Cardiac muscle cell (in vitro differentiated cells and primary cell): ENCODE measurements at places on chromosomes 2 and 18.

DNA sequence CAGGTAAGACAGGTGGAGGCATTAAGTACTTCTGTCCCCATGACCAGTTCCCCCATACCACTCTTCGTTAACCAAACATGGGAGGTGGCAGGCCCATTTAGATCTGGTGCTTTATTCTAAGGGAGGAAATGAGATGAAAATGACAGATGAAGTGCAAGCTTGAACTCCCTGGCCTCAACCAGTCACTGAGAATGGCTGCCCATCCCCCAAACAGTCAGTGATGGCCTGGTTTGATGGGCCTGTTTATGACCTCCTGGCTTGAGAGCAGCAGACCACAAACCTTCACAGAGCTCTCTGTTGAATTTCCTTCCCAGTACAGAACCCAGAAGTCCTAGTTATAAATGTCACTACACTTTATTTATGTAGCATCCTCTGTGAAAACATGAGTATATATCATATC is 31.1 kb downstream of the EPAS1 start:
- peaks cover 17% of the 10 kb centered on the region for H3K4me1 ChIP-seq
- H3K27ac ChIP-seq: no peak overlapping the region
- H3K36me3 ChIP-seq: no peaks in the 10 kb centered on the region

DNA sequence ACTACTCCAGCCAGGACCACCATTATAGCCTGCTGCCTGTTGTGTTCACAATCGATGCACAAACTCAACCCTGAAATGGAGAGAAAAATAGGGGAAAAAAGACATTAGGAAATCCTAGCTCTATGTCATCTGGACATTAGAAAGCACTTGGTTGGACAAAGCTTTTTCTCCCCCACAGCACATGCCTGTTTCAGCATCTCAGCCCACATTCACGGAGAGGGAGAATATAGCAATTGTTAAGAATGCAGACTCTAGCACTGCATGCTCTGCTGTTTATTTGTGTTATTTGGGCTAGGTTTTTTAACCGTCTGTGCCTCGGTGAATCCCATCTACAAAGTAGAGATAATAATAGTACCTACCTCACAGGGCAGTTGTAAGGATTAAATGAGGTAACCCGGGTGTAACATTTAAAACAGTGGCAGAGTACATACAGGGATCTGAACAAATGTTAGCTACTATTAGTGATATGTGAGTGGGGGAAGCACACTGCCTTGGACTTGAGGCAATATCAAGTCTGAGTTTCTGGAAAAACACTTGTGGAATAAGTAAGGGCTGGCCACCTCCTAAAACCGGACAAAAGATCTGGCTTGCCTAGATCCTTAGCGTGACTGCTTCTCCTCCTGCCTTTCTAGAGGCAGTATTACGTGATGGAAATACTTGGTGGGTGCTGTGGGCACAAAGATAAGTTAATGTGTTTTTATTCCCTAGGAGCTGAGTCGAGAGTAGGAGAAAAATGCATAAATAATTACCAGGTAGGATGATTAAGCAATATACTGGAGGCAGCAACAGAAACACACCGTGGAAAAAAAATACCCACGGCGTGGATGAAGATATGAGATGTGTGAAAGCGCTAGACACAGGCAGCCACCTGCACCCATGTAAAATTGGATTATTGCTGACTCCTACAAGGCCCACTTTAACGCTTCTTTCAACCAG is 1.0 kb upstream of the PPP1CB start:
- peak overlapping the region; percentile 85 for H3K4me3 ChIP-seq
- H3K4me1 ChIP-seq: peaks cover 24% of the 10 kb centered on the region
- DNase-seq: peak; percentile 8
- H3K27ac ChIP-seq: peak overlapping the region; percentile 98
- no peaks in the 10 kb centered on the region for H3K27me3 ChIP-seq
- no peaks in the 10 kb centered on the region for H3K36me3 ChIP-seq

GRCh38 chr2:181517685-181518301 is 60.6 kb downstream of the ITGA4 start:
- no peaks in the 10 kb centered on the region for H3K4me1 ChIP-seq
- peak; percentile 3 for DNase-seq
- H3K27ac ChIP-seq: no peak overlapping the region
- no peak overlapping the region for H3K4me3 ChIP-seq
- H3K27me3 ChIP-seq: no peaks in the 10 kb centered on the region

- no peaks in the 10 kb centered on the region for H3K27me3 ChIP-seq
- no peak overlapping the region for H3K27ac ChIP-seq
- no peaks in the 10 kb centered on the region for H3K36me3 ChIP-seq
- DNase-seq: no peak
Observed at GRCh38 chr2:152462120-152462519, 127.1 kb downstream of the FMNL2 start.

DNA sequence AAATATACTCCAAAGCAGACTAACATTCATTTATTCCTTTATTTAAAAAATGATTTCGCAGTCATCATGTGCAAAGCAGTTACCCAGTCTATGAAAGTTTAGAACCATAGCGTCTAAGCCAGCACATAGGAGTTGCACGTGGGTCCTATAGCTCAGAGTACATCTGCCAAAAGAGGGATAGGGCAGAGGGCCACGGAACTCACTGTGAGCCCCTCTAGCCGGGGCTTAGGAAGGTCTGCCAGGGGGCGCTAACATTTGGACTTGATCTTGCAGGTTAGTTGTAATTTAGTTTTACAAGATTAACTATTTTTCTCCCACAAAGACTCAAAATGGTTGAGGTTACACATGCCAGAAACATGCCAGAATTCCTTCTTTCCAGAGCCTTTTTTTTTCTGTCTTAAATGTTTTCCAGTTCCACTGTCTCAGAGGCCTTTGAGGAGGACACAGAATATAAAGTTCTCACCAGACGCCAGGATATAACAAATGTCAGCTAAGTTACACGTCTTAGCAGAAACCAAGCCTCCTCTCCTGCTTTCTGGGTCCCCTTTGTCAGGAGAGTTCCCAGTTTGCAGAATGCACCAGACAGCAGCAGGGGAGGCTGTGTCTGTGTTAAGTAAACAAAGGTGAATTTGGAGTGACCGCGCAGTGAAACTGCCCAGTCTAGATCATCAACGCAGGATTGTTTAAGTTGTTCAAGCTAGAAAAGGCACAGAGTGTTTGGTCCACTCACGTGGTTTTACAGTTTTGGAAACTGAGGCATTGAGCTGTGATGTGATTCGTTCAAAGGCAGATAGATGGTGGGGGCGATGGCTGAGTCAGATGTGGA is 292.0 kb downstream of the PRKCE start:
- H3K27me3 ChIP-seq: no peaks in the 10 kb centered on the region
- no peak for DNase-seq
- H3K4me3 ChIP-seq: no peak overlapping the region
- H3K36me3 ChIP-seq: no peaks in the 10 kb centered on the region
- H3K4me1 ChIP-seq: peaks cover 8% of the 10 kb centered on the region

GRCh38 chr2:166154685-166155338 is 27.0 kb upstream of the SCN1A start:
- peaks cover 4% of the 10 kb centered on the region for H3K27me3 ChIP-seq
- H3K4me3 ChIP-seq: no peak overlapping the region
- H3K27ac ChIP-seq: no peak overlapping the region
- no peaks in the 10 kb centered on the region for H3K36me3 ChIP-seq

DNA sequence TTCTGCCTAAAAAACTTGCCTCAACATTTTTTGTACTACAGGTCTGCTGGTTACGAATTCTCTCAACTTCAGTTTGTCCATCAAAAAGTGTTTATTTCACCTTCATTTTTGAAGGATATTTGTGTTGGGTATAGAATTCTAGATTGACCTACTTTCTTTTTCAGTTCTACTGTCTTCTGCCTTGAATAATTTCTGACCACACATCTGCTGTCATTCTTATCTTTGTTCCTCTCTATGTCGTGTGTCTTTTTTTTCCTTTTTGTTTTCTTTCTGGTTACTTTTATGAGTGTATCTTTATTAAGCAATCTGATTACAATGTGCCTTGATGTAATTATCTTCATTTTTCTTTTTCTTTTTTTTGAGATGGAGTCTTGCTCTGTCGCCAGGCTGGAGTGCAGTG is 25.3 kb downstream of the ADCY3 start:
- H3K4me1 ChIP-seq: no peaks in the 10 kb centered on the region
- H3K27ac ChIP-seq: no peak overlapping the region
- no peaks in the 10 kb centered on the region for H3K27me3 ChIP-seq
- H3K4me3 ChIP-seq: no peak overlapping the region

- H3K27me3 ChIP-seq: peaks cover 57% of the 10 kb centered on the region
- H3K36me3 ChIP-seq: no peaks in the 10 kb centered on the region
Observed at GRCh38 chr2:873651-874580, 76.7 kb upstream of the SNTG2 start.

DNA sequence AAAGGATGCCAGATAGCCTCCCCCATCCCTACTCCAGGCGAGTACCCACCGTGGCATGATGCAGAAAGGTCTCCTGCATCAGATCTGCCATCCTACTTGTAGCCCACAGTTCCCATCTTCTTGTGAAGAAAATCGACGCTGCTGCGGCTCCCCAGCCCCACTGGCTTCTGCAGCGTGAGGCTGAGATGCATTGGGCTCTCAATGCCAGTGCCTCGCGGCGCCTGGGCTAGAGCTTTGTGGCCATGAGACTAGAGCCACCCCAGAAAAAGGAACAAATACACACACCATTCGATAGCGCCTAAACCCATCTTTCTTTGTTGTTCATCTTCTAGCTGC is 2.8 kb downstream of the NOL4 start:
- H3K4me1 ChIP-seq: peaks cover 4% of the 10 kb centered on the region
- H3K36me3 ChIP-seq: no peaks in the 10 kb centered on the region
- peak overlapping the region; percentile 62 for H3K4me3 ChIP-seq
- no peak overlapping the region for H3K27ac ChIP-seq
- H3K27me3 ChIP-seq: peaks cover 69% of the 10 kb centered on the region
- DNase-seq: no peak

- no peak overlapping the region for H3K27ac ChIP-seq
- H3K27me3 ChIP-seq: no peaks in the 10 kb centered on the region
- no peaks in the 10 kb centered on the region for H3K36me3 ChIP-seq
- H3K4me1 ChIP-seq: peaks cover 39% of the 10 kb centered on the region
- no peak for DNase-seq
Observed at GRCh38 chr18:50398947-50399346, 24.1 kb downstream of the SKA1 start.

- H3K27me3 ChIP-seq: no peaks in the 10 kb centered on the region
- no peak for DNase-seq
- no peaks in the 10 kb centered on the region for H3K36me3 ChIP-seq
- no peak overlapping the region for H3K4me3 ChIP-seq
Observed at GRCh38 chr2:138942466-138942865, 162.3 kb upstream of the NXPH2 start.

- peaks cover 4% of the 10 kb centered on the region for H3K4me1 ChIP-seq
- no peak overlapping the region for H3K4me3 ChIP-seq
- no peak for DNase-seq
- no peaks in the 10 kb centered on the region for H3K27me3 ChIP-seq
- H3K36me3 ChIP-seq: peaks cover 7% of the 10 kb centered on the region
Observed at GRCh38 chr2:64459575-64459974, 5.6 kb downstream of the LGALSL start.

DNA sequence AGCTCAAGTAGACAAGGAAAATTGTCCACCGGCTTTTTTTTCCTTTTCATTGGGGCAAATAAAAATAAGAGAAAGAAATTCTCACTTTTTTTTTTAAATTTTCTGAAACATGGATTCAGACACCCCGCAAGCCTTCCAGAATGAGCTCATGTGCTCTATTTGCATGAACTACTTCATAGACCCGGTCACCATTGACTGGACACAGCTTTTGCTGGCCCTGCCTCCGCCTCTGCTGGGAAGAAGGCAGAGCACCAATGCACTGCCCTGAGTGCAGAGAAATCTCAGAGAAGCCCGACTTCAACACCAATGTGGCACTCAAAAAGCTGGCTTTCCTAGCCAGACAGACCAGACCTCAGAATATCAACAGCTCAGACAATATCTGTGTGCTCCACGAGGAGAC is 30.2 kb upstream of the TRIM43B start:
- H3K4me1 ChIP-seq: no peaks in the 10 kb centered on the region
- H3K27me3 ChIP-seq: no peaks in the 10 kb centered on the region
- H3K27ac ChIP-seq: no peak overlapping the region
- H3K4me3 ChIP-seq: no peak overlapping the region
- DNase-seq: peak; percentile 20
